ENCODE measurements at places on chromosomes 11 and 22.

DNA sequence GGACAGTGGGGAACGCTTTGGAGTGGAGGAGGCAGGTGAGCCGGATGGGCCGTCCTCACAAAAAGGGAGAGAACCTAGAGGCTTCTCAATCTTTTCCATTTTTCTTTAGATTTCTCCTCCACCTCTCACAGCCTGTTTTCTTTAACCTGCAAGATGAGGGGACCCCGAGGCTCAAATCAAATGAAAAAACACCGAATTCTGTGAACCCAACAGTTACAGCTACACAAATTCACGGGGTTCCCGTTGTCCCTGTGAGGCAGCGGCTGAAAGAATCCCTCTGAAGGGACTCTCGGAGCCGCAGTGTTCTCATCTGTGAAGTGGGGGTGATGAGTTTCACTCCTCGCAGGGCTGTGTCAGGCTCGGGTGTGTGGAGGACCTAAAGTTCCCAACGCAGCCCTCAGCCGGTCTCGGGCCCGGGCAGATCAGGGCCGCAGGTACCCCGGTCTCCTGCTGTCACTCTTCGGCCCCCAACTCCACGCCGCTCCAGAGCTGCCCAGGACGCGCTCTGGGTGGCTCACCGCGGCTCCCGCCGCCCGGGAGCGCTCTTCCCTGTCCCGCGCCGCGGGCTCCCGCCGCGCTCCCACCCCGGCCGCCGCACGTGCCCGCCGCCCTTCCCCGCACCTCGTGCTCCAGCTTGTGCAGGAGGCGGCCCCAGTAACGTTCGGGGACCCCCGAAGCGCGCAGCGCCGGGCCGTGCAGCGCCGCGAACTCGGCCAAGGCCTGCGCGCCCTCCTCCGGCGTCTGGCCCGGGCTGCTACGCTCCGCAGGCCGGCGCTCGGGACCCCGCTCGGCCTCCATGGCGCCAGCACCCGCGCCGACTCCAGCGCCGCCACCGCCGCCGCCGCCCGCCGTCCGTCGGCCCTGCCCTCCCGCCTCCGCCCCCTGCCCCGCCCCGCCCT, at the start of gene TTLL12:
Gene TTLL12 (minus strand): TSS at position 863 of the 899 bp plus-strand sequence. CDS start 65 bp downstream, at position 798.
- peak; percentile 58 for DNase-seq

DNA sequence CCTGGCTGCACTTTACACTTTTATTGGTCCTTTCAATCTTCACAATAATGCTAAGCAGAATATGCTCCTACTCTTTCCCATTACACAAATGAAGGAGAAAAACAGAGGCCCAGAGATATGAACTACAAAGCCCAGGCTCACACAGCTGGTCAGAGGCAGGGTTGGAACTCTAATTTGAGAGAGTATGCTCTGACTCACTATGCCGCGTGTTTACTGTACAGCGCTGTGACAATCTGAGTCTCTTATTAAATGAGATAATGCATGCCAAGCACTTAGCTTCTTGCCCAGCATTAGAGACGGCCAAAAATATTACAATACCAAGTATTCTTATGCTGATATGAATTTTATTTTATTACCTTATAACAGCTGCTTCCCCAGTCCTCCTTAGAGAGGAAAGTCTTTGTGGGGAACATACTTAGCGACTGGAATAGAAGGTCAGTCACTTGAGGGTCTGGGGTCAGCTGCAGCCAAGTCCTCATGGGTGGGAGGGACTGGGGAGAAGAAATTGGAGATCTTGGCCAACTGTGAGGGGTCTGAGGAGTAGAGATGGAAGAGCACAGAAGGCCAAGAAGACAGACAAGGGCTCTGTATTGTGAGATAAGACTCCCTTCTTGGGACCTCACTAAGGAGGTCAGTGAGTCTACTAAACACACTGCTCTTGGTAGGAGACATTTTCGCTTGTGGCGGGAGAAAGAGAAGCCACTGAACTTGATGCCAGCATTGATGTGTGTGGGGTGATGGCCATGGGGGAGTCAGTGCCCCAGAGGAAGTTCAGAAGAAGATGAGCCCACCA, 150.8 kb upstream of the TIMP3 start:
- no peak for DNase-seq

GRCh38 chr11:27472398-27473016, at the start of gene LGR4:
TSS of gene LGR4 (minus strand) at chr11:27472790. CDS start at chr11:27472302, 488 bp downstream.
- DNase-seq, result peak; percentile 75

- DNase-seq, result peak; percentile 75
These were observed 21.0 kb downstream of the C22orf31 start for GRCh38 chr22:29040385-29041275.

GRCh38 chr11:61899146-61899841, 7.9 kb upstream of the FADS3 start:
- peak; percentile 93 for DNase-seq

GRCh38 chr11:10360835-10361234, 56.0 kb downstream of the ADM start:
- no peak for DNase-seq

DNA sequence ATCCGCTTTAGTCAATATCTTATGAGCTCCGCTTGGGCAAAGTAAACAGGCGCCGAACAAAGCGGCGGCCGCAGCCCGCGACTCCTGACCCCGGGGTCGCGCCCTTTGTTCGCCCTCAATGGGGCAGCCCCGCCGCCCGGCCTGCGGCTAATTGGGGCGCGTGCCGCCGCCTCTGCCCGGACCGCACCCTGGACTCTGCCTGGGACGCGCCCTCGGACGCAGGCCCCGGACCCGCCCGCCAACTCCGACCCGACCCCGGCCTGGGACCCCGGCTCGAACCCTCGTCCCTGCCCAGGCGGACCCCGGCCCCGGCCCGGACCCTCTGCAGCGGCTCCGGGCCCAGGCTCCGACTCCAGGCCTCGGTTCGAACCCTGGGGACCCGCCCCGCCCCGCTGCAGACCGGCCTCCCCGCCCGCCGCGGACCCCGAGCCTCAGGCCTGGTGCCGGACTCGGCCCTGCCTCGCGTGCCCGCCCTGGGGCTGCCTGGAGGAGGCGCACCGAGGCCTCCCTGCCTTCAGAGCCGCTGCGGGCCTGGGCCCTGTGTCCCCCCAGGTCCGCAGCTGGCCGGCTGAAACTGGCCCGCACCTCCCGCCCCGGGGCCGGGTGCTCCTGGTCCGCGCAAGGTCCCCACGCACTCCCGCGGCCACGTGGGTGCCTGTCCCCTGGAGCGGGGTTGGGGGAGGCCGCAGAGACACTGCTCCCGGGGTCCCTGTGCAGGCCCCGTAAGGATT, 84.7 kb upstream of the WNT7B start:
- no peak for DNase-seq

GRCh38 chr11:130848361-130849214, 67.7 kb downstream of the SNX19 start:
- DNase-seq, result no peak

GRCh38 chr11:12540913-12541582, 133.2 kb upstream of the TEAD1 start:
- no peak for DNase-seq

GRCh38 chr22:36506637-36507517, at the start of gene FOXRED2:
TSS of gene FOXRED2 (minus strand) at chr22:36507040. CDS start at chr22:36506422, 618 bp downstream.
- DNase-seq, result peak; percentile 88

DNA sequence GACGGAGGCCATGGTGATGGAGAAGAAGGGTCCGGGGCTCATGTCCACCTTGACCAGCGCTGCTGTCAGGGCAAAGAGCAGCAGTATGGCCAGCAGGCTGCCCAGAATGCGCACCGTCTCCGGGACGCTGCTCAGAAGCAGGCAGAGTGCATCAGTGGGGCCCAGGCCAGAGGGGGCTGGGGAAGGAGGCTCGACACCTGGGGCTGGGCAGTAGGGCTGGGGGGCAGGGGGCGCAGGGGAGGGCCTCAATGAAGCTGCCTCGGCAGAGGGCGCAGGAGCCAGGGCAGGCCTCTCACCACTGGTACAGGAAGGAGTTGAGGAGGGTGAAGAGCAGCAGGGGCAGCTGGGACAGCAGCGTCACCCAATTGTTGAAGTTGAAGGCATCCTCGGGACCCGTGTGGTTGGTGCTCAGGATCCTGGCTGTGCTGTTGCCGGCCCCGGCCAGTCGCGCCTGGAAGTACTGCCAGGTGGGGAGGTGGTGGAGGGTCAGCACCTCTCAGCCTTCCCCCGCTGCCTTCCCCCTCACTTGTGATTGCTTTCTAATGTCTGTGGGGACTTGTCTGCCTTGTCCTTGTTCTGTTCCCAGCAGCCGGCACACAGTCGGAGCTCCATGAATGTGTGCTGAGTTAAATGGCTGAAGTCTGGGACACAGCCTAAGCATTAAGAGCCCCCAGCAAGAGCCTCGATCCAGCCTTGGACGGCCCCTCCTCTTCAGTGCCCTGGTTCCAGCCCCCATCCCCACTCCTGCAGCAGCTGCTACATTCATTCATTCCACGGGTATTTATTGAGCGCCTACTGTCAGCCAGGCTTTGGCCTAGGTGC, 2.3 kb downstream of the SLC29A2 start:
- no peak for DNase-seq

DNA sequence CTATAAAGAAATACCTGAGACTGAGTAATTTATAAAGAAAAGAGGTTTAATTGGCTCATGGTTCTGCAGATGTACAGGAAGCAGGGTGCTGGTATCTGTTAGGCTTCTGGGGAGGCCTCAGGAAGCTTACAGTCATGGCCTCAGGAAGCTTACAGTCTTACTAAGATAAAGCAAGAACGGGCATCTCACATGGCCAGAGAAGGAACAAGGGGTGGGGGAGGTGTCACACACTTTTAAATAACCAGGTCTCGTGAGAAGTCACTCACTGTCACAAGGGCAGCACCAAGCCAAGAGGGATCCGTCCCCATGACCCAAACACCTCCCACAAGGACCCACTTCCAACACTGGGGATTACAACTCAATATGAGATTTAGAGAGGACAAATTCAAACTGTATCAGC, 192.8 kb upstream of the B3GAT1 start:
- no peak for DNase-seq

- no peak for DNase-seq
These were observed 8.0 kb downstream of the USP35 start for GRCh38 chr11:78196661-78197091.

GRCh38 chr11:94130298-94131046, 1.8 kb downstream of the PANX1 start:
- DNase-seq, result no peak

DNA sequence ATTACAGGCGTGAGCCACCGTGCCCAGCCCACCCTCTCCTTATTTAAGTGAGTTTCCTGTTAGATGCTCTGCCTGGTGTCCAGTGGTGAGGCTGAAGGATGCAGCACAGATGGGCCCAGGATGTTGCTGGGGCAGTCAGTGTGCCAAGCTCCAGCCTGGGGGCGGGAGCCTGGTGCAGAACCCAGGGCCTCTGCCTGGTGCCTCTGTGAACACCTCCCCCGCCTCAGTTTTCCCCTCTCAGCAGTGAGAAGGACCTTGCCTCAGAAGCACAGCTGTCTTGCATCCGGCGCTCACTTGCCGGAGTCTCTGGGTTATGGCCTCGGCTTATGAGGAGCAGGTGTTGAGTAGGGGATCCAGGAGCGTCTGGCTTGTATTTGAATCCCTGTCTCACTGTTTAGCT, 116.2 kb downstream of the KIAA1671 start:
- peak; percentile 38 for DNase-seq

DNA sequence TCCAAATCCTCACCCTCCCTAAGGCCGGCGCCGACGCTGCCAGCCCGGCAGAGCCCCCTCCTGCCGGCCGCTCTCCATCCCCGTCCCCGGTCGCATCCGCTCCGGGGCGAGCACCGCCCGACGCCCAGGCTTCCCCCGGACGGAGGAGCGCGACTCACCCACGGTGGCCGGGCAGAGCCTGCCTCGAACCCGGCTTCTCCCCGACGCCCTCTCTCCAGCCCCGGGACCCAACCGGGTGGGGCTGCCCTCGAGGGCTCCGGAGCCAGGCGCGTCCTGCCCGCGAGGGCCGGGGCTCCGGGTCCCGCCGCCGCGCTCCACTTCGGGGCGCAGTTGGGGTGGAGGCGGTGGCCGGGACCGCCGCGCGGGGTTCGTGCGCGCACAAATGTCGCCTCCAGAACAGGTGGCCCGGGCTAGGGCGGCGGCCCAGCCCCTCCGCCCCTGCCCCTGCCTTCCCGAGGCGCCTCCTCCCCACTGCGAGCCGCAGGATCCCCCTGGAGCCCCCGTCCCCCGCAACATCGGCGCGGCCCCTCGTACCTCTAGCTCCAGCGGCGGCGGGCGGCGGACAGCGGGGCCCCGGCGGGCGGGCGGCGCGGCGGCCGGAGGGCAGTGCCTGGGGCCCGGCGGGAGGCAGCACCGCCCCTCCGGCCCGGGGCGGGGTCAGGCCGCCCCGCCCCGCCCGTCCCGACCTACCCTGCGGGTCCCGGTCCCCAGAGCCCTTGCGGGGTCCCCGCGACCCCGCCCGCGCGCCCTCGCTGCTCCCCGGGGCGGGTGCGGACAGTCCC, at the start of gene A4GALT:
Gene A4GALT (minus strand): TSS at position 608 of the 782 bp plus-strand sequence. CDS start 26,919 bp downstream, outside the sequence.
- no peak for DNase-seq

DNA sequence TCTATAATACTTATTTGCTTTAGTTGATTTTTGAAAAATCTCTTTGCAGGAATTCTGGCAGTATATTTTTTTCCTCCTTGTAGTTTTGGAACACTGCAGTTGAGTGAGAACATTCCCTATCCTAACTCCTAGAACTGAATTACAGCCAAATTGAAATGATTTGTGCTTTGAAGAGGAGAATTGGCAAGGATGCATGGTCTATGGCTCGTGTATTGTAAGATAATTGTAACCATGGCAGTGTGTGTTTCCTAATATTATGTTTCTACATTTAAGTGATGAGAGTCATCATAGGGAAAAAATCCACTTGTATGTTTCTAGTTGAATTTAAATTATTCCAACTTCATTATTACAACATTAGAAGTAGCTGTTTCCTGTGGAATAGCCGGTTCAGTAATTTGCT, 80.9 kb upstream of the MYO18B start:
- no peak for DNase-seq

DNA sequence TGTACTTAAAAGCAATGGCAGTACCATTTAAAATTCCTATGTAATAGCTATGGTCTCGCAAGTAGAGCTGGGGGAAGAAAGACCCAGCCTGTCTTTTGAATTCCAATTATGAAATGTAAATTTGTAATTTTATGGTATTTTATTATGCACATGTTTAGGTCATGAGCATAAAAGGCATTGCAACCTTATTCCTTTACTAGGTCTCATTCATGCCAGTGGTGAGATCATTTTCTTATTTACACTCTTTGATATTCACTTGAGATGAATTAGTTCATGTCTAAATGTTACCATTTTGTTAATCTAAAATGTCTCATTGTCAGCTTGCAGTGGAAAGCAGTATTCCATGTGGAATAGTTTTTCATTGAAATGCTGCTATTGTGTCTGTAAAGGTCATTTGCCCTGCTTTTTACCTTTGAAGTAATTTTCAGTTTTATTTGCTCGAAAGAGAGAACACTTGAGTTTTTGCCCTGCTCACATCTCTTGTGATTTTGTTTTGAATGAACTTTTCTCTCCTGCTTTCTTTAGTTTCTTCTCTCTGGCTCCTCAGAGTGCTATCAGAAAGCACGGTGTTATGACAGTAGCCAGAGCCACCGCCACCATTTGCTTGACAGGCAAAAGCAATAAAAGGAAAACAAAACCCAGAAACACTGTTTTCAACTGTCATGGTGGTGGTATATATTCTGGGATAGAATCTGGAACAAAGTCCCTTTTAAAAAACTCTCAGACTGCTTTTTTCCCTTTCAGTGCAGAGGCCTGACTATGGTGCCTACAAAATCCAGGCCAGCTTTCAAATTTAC, 37.2 kb upstream of the RAG2 start:
- DNase-seq, result no peak

GRCh38 chr11:85874265-85874664, 19.1 kb downstream of the CCDC83 start:
- DNase-seq, result no peak
